Activated CD8-positive, alpha-beta memory T cell treated with anti-CD3 and anti-CD28 coated beads, Interleukin-2, amount 10 ng/mL, durations not matched to agents 7 days and 5 days (primary cell): ENCODE measurements at places on chromosomes 16 and 17.

DNA sequence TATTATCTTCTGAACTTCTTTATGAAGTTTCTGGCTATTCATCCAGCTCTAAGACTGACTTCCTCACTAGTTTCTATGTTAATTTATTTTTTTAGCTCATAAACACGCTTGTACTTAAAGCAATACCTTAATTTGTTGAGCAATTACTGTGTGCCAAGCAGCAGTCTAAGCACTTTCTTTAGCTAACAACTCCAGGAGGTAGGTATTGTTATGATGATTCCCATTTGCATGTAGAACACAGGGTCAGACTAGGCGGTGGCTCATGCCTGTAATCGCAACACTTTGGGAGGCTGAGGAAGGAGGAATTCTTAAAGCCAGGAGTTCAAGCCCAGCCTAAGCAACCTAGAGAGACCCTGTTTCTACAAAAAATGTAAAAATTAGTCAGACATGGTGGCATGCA is 19.8 kb downstream of the DNAH3 start:
- DNase-seq: no peak

GRCh38 chr17:4808378-4808767 is 1.4 kb downstream of the PLD2 start:
- no peak for DNase-seq

GRCh38 chr16:27113341-27113841 is 46.7 kb downstream of the C16orf82 start:
- no peak for DNase-seq

DNA sequence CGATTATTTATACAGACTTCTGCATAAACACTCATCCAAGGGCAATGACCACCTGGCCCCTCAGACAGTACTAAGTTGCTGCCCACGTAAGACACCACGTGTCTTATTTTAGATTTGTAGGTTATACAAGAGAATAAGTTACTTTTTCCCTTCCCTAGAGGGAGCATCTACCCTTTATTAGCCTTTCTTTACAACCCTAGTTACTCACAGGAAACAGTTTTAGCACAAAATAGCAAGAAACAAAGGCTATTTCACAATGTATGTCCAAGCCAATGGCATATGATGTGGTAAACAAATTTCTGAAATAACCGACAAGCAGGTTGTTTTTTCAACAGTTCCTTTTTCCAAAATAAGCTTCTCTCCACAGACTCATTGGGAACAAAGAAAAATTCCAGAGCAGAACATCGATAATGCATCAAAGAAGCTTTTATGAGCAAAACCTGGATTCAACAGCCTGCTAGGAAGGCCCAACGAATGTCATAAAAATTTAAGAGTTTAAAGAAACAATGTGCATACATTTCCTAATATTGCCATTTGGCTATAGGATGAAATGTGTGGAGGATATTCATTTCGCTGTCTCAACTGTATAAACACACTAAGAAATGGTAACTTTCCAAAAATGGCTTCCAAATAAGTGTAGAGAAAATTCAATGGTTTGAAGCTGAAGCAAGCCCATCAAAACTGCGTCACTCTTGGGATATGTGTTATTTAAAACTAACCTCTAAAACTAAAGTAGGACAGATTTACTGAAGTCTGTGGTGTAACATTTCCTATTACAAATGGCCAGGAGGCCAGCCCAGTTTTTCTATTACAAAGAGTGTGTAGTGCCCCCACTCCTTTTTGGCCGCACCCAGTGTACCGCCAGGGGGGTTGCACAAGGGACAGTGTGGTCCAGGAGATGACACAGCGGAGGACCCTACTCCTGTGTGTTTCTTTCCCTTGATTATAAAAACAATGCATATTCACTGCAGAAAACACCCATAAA is 50.4 kb upstream of the ERN1 start:
- DNase-seq: no peak

DNA sequence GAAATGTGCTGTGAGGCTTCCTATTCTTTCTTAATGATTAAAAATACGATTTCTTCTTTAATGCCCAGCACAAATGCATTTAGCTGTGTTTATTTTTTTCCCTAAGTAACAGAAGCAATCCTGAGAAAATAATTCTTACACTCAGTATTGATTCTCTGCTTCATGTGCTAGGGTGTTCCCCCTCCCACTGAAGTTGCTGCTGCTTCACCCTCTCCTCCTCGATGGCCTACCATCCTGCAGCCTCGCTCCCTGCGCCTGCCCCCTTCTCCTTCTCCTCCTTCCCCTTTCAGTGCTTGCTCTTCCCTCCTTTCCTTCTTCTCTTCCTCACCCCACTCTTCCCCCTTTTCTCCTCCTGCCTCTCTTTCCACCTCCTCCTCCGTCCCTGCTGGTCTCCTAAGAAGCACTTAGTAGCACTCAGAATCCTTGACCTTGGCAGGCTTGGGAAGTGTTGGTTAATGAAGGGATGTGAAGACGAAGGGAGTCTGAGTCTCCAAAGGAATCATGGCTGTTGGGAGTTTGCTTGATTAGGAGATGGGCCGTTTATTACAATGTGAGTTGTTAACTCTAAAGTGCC is 119.7 kb downstream of the RPTOR start:
- no peak for DNase-seq

DNA sequence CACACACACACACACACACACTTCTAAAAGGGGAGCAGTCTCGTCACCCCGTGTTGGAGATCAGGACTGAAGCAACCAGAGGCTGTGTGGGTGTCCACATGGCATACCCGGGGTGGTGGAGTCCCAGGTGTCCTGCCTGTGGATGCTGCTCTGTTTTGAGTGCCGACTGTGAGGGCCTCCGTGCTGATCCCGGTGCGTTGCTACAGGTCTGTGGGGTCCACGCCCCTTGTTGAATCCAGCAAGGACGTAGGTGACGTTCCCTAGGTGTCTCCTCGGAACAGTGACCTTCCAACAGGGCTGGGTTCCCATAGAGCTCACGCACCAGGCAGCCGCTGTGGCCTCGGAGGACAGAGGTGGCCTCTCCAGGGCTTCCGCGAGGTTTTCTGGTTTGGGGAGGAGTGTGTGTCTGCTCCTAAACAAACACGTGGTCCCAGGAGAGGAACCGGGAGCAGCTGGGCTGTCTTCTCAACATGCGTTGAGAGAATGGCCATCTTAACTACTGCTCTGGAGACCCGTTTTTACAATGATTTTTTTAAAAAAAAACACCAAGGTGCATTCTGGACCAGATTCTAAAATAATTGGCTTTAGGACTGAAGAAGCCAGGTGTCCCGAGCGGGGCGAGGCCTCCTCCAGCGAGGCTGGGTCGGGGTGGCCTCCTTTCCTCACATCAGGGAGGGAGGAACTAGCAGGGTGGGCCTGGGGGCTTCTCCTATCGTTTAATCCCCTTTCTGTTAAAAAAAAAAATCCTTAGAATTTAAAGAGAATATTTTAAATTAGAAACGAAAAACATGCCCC is 100.6 kb upstream of the ZNF750 start:
- DNase-seq: no peak

DNA sequence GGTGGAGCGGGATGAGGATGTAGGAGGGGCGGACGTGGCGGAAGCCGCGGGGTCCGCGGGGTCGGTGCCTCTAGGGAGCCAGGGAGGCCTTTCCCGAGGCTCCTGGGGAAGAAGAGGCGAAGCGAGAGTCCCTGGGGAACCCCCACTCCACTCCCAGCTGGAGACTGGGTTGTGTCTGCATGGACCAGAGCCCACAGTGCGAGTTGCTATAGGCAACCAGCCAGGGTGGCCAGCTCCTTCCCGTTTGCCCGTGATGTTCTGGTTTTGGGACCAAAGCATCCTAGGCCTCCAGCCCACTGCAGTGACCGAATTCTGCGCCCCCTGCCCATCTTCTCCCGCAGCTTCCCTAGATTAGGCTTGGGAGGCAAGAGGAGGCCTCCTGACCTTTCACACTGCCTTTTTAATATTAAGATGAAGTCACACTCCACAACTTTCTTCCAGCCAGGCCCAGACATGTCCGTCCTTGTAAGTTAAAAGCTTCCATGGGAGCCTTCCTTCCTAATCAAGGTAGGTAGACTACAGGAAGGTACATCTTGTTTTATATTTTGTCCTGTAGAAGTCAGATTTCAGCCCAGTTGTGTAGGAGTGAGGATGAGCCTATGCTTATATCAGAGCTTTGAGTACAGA is 469 bp downstream of the AMZ2 start:
- no peak for DNase-seq

- no peak for DNase-seq
These were observed 8.9 kb upstream of the HOXB2 start for GRCh38 chr17:48553826-48554225.

DNA sequence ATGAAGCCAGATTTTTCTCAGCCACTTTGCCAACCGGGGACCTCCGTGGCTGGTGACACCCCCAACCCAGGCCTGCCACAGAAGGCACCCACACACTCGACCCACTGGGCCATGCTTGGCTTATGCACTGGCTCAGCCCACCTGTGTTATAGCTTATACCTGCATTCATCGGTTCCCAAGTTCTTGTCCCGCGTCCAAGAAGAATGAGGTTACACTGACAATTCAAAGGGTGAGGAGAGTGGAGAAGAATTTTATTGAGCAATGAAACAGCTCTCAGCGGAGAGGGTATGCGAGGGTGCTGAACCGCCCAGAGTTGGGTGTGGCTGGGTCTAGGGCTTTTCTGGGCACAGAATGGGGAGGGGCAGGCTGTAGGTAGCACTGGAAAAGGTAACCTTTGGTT is 22.2 kb upstream of the CDH15 start:
- no peak for DNase-seq

GRCh38 chr16:82160226-82160625 is 9.8 kb downstream of the MPHOSPH6 start:
- DNase-seq: no peak

- DNase-seq: no peak
These were observed 15.4 kb downstream of the PLLP start for GRCh38 chr16:57268804-57269800.

DNA sequence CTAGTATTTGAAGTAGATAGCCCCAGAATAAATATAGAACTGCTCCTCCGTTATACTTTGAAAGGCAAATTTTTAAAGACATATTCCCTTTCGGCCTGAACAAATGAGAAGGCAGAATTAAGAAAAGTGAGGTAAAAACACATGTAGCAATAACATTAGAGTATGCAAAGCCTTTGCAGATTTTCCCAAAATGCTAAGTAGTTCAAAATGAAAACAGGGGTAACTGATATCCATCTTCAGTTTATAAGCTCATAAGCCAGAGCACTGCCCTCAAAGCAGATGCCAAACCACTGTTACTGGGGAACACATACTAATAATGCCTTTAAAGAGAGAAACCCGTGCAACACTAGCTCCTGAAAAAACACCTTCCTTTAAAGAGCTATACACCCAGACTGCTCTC is 51.3 kb upstream of the CLEC18B start:
- no peak for DNase-seq

- DNase-seq: peak; percentile 85
These were observed 18.5 kb upstream of the NAGLU start for GRCh38 chr17:42517516-42517915.

DNA sequence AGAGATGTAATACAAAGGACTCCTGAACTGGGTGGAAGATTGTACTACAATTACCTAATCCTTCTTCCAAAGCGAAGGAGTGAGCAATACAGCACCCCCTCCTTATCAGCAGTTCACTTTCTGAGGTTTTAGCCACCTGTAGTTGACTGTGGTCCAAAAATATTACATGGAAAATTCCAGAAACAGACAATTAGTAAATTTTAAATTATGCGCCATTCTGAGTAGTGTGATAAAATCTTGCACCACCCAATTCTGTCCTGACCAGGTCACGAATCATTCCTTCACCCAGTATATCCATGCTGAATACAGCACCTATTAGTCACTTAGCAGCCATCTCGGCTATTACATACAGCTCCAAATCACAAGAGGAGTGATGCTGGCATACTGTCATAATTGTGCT is 23.2 kb downstream of the VPS53 start:
- no peak for DNase-seq

DNA sequence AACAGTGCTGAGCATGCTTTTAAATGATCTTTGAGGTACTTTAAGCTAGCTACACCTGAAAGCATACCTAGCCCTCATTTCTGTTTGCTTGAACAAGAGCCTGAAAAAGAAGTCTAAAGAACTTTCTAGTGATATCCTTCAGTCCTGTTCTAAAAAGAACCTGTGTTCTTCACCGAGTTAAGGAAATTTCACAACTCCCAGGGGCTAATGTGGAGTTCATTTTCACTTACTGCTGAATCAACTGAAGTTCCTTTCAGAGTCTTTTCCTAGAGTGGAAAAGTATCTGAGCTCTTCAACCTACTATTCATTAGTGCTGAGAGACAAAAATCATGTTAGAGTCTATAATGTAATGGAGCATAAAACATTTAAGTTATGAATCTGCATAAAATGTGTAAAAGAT is 66.9 kb downstream of the CHD9 start:
- DNase-seq: no peak

DNA sequence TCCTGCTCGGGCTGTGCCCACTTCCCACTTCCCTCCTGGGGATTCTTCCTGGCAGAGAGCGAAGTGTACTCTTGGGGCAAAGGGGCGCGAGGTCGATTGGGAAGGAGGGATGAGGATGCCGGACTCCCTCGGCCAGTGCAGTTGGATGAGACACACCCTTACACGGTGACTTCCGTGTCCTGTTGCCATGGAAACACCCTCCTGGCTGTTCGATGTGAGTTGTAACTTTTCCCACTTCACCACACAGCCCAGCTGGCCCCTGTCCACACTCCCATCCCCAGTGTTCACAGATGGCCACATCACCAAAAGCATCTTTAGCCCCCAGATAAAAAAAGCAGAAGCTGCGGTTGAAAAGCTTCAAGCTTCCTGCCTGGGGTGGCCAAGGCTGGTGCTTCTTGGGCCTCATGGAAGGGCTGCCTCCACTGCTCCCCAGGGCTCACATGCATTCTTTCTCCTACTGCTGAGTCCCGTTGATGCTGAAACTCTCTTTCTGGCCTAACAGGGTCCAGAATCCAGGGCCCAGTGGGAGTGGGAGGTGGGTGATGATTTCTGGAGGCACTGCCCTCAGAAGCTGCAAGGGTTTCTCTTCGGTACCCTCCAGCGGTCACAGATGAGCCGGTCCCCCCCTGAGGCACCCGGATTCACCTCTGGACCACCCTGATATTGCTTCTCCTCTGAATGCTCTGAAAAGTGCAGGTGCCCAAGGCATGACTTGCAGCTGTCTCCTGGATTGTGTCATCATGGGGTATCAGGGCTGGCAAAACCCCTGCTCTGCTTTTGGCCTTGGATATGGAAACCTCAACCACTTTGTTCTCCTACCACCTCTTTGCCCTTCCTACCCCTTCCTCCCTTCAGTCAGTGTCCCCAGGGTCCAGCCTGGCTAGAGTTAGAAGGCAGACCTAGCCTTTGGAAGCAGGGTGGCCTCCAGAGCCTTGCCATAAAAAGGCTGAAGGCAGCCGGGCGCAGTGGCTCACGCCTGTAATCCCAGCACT is 2.2 kb upstream of the TRAF4 start:
- no peak for DNase-seq
